ENCODE measurements at places on chromosomes 1 and 21.

DNA sequence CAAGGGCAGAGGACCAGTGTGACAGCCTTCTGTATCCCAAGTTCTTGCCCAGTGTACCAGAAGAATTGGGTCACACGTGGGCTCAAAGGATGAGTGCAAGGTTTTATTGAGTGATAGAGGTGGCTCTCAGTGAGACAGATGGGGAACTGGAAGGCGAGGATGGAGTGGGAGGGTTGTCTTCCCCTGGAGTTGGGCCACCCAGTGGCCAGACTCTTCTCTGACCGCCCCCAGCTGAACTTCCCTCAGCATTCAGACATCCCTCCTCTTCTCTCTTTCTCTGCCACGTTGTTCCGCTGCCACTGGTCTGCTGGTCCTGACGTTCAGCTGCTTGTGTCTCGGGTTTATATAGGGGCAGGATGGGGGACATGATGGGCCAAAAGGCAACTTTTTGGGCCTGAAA, 150.1 kb upstream of the IVNS1ABP start:
- DNase-seq, result no peak

GRCh38 chr1:233631810-233632405, 18.0 kb downstream of the KCNK1 start:
- DNase-seq, result no peak

DNA sequence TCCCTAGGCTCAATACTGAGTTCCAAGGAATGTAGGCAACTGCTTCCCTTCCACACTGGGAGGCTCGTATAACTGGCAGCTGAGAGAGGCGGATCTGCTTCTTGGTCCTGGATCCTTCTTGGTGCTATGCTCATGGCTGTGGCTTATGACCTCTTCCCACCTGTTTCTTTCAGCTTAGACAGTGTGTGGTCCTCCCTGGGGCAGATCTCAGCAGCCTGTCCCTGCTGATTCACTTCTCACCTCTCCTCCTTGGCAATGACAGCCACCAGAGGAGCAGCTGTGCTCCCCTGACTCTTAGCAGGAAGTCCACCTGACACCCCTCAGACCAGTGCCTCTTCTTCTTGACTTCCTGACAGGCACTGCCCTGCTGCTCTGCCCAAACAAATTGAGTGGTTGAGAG, 75.1 kb upstream of the PTGFRN start:
- no peak for DNase-seq

- no peak for DNase-seq
Observed at GRCh38 chr1:240776237-240776636, 164.3 kb upstream of the GREM2 start.

GRCh38 chr21:46552274-46552673, 52.6 kb downstream of the S100B start:
- DNase-seq, result no peak

- DNase-seq, result peak; percentile 50
Observed at GRCh38 chr1:15758343-15758931, at the start of gene FBLIM1. TSS of gene FBLIM1 (plus strand) at chr1:15758795. CDS start at chr1:15764984, 6,189 bp downstream.

DNA sequence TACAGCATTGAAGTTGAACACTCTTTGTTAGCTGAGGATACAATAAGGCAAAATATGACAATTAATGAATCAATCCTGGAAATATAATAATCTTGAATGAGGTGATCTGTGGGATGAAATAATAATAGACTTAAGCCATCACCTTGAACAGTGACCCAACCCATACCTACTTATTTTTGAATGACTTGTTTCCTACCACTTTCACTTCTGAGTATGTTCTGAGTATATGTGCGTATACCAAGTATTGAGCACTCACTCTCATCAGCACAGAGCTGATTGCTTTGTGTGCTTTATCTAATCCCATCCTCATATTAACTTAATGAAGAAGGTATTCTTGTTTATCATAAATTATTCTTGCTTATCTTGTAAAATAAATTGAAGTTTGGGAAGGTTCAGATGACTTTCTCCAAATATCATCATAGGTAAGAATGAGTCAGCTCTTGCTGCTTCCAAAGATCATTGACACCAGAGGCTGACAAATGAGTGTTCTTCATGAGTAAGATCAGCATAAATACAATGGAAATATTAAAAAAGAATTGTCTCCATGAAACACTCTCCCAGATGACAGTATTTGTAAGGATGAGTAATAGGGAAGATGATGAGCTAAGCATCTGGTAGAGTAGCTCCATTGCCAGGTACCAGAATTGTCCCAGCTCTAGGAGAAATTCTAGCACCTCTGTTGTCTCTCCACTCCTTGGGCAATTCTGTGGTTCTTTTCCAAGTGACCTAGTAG, 198.1 kb upstream of the KIAA0040 start:
- DNase-seq, result no peak

GRCh38 chr1:176733661-176734060, 270.7 kb downstream of the PAPPA2 start:
- DNase-seq, result no peak

DNA sequence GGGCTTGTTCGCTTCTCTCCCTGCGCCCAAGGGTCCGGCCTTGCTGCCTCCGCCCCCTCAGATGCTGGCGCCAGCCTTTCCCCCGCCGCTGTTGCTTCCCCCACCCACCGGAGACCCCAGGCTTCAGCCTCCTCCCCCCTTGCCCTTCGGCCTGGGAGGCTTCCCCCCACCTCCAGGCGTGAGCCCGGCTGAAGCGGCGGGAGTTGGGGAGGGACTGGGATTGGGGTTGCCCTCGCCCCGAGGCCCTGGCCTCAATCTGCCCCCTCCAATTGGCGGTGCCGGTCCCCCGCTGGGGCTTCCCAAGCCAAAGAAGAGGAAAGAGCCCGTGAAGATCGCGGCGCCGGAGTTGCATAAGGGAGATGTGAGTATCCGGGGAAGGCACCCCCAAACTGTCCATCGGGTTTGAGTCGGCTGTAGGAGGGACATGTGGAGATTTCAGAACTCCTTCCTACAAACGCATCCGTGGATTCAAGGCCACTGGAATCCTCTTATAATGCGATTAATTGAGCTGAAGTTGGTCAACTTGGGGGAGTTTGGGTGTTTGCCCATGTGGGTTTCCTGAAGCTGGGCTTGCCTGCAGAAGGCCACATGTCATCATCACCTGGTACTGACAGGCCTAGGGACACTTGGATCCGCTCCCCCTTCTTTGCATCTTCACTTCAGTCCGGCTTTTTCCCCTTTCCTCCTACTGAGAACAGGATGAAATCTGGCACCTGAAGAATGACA, 707 bp downstream of the PRCC start:
- peak; percentile 11 for DNase-seq

- no peak for DNase-seq
Observed at GRCh38 chr1:48222501-48223242, at the start of gene SLC5A9. TSS of gene SLC5A9 (plus strand) at chr1:48222716. CDS start at chr1:48222737, 21 bp downstream.

- no peak for DNase-seq
Observed at GRCh38 chr1:43885279-43885801, 48.3 kb upstream of the ARTN start.

- no peak for DNase-seq
Observed at GRCh38 chr1:111768023-111768422, 12.3 kb downstream of the DDX20 start.

DNA sequence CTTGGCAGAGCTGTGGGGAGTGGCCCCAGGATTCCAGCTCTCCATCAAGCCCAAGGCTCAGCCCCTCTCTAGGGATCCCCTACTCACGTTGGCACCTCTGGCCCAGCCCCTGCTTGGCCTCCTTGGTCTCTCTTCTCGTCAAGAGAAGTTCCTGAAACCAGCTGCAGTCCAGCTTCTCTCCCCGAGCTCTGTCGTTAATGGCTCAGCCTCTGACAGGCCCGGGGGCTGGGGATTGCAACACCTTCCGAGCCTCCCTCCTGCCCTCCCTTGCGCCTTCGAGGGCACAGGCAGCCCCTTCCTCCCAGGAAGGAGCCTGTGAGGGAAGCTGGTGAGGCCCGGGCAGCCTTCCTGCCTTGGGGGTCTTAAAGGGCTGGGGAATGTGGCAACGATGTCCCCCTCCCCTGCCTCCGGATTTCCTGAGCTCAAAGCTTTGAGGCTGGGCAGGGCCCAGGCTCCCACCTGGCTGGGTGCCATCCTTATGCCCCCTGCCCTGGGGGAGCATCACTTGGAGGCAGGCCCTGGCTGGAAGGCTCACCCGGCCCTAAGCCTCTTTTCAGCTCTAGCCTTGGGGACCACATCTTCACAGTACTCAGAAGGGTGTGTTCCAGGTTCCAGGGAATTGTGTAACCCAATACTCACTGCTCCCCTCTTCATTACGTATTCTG, at the start of gene CSF3R:
CSF3R (minus strand) TSS at position 190 of the 665 bp plus-strand sequence. CDS start 3,417 bp downstream, outside the sequence.
- no peak for DNase-seq

GRCh38 chr1:155451199-155451598, 111.4 kb downstream of the ASH1L start:
- DNase-seq, result no peak

- DNase-seq, result no peak
Observed at GRCh38 chr21:41024746-41025254, 143.2 kb upstream of the BACE2 start.

GRCh38 chr1:244074559-244075171, 23.6 kb downstream of the ZBTB18 start:
- no peak for DNase-seq

DNA sequence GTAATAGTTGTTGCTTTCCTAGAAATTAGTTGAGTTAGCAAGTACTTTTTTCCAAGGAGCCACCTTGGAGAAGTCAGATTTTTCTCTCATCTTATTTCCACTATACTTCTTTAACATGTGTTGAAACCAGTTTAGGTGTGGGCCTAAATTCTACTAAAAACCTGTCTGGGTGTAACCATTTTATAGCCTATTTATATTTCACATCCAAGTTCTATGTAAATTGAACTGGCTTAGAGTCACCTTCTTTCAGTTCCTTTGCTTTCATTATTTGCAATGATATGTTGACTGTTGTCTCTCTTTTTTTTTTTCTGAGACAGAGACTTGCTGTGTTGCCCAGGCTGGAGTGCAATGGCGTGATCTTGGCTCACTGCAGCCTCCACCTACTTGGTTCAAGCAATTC, 195.6 kb downstream of the CLEC20A start:
- DNase-seq, result no peak

DNA sequence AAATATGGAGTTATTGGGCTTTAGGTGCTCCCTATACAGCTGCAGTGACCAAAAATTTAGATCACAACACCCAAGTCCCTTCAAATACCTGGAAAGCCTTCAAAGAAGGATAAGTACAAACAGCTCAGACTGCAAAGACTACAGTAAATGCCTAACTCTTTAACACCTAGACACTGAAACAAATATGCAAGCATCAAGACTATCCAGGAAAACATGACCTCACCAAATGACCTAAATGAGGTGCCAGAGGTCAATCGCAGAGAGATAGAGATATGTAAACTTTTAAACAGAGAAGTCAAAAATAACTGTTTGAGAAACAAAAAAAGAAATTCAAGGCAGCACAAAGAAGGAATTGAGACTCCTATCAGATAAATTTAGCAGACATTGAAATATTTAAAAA, 753.8 kb upstream of the B3GALT2 start:
- no peak for DNase-seq

- peak; percentile 65 for DNase-seq
Observed at GRCh38 chr1:174769961-174770549, 229.7 kb upstream of the CACYBP start.

GRCh38 chr1:3852711-3853485, 4.1 kb downstream of the CEP104 start:
- DNase-seq, result no peak

DNA sequence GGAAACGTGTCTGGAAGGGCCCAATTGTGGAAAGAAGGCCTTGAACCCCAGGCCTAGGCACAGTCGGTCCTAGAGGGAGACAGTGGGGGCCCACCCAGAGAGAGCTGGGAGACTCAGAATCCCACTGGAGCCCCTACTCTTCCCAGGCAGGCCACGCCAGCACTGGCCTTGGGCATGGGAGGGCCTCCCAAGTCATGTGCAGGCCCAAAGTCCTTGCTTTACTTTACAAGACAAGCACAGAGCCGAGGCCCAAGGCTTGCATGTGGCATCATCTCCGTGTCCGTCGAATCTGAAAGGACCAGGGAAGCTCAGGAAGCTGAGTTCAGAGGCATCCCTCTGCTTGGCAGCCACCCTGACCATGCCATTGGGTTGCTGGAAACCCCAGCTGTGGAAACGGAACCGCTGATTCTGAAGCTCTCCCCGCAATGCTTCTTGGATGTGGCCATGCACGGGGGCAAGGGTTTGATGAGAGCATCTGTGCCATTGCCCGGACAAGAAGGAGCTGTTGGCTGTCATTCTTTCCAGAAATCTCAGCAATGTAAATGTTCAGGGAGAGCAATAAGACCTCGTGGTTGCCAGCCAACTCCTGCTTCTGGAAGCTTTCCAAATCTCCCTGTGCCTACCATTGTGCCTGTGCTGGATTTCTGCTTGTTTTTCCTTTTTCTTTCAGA, 32.8 kb downstream of the ABCG1 start:
- no peak for DNase-seq

- peak; percentile 81 for DNase-seq
Observed at GRCh38 chr1:222084996-222085395, 343.1 kb upstream of the DUSP10 start.

DNA sequence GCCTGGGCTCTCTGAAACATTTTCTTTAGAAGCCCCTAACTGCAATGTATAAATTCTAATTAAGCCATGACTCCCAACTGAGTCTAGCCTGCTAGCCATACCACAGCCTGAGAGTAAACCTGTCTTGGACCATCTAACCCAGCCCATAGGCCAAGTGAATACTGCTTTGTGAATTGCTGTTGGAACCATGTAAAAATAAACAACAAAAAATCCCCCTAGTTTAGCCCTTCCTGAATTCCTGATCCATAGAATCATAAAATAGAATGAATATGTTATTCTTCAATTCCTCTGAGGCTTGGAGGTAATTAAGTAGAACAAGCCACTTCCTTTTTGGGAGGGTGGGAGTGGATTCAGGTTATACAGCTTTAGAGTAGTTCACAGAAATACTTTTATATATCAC, 1496.4 kb downstream of the MRPL39 start:
- DNase-seq, result peak; percentile 78

DNA sequence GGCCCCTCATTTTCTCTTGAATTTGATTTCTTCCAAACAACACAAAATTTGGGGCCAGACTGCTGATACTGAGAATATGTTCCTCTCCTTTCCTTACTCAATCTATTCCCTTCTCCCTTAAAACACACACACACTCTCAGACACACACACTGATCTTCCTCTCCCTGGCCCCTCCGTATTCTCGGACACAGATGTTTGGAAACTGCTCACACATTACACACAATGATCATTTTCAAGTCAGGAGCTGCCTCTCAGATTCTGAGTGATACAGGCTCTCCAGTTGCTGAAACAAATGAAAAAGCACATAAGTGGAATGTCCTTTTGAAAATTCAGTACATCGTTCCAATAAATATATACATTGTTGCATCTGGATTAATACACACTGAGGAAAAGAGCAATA, 161.3 kb downstream of the CLEC20A start:
- DNase-seq, result no peak

- no peak for DNase-seq
Observed at GRCh38 chr1:21518774-21519455, 9.7 kb downstream of the ALPL start.

DNA sequence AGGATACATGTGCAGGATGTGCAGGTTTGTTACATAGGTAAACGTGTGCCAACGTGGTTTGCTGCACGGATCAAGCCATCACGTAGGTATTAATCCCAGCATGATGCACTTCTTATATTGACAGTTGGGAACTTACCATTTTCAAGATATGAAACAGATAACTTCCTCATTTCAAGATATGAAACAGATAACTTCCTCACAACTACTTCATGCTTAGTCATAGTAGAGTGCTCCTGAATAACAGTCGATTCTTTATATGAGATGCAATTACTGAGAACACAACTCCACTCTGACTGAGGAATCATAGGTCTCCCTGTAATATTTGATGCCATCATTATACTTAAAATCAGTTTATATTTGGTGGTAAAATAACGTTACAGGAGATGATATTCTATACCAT, 1124.3 kb downstream of the AMY1C start:
- DNase-seq, result no peak

Measured in fibroblast of skin of back (primary cell).